Activated B cell treated with CpG ODN at 0.5 μM for 24 hours (primary cell): ENCODE measurements at places on chromosomes 1 and 21. TPM values are rescaled to one million over a fixed set of nuclear protein-coding genes. Genes with fewer than 3 reads are reported as not detected.
A peak's percentile ranks its signal among the peaks of the same experiment; 100 is the strongest.

- no peak overlapping the region for H3K4me3 ChIP-seq
- no peak for DNase-seq
- no peaks in the 10 kb centered on the region for H3K4me1 ChIP-seq
- no peak overlapping the region for H3K27ac ChIP-seq
- H3K27me3 ChIP-seq: peaks cover 11% of the 10 kb centered on the region
- no peaks in the 10 kb centered on the region for H3K36me3 ChIP-seq
Measured at GRCh38 chr1:227447531-227447990, 115.8 kb upstream of the ZNF678 start.

DNA sequence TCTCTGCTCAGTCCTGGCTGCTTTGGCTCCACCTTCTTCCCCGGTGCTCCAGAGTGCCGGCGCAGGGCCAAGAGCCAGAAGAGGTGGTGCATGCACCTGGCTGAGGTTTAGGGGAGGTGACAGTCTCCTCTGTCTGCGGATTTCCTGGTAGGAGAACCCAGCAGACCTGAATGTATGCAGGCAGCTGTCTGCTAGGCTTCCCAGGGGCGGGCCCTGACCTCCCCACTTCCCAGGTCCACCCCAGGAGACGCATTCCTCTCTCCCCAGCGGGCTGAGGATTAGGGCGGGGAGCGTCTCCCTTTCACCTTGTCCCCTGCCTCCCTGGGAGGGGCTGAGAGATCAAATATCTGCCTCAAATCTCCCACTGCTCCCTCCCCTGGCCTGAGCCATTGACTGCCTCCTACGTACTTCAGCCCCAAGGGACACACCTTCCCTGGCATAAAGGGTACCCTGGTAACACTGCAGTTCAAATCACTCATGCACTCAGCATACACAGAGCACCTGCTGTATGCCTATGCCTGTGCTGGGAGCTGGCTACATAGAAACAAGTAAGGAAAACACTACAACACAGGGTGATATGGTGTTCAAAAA is 27.5 kb downstream of the DMBX1 start:
- peaks cover 41% of the 10 kb centered on the region for H3K27me3 ChIP-seq
- no peak for DNase-seq
- no peaks in the 10 kb centered on the region for H3K36me3 ChIP-seq
- H3K4me3 ChIP-seq: no peak overlapping the region
- no peaks in the 10 kb centered on the region for H3K4me1 ChIP-seq
- H3K27ac ChIP-seq: no peak overlapping the region

GRCh38 chr21:35095859-35096291 is 46.8 kb upstream of the RUNX1 start:
- H3K4me3 ChIP-seq: no peak overlapping the region
- DNase-seq: no peak
- H3K4me1 ChIP-seq: no peaks in the 10 kb centered on the region
- no peak overlapping the region for H3K27ac ChIP-seq
- peaks cover 6% of the 10 kb centered on the region for H3K27me3 ChIP-seq

GRCh38 chr1:82273816-82274215 is 473.1 kb downstream of the ADGRL2 start:
- H3K36me3 ChIP-seq: no peaks in the 10 kb centered on the region
- H3K27me3 ChIP-seq: no peaks in the 10 kb centered on the region
- H3K4me1 ChIP-seq: no peaks in the 10 kb centered on the region
- H3K4me3 ChIP-seq: no peak overlapping the region

GRCh38 chr1:190658907-190659306 is 181.2 kb upstream of the BRINP3 start:
- no peak overlapping the region for H3K27ac ChIP-seq
- no peaks in the 10 kb centered on the region for H3K27me3 ChIP-seq
- H3K36me3 ChIP-seq: no peaks in the 10 kb centered on the region
- no peak overlapping the region for H3K4me3 ChIP-seq
- no peak for DNase-seq

DNA sequence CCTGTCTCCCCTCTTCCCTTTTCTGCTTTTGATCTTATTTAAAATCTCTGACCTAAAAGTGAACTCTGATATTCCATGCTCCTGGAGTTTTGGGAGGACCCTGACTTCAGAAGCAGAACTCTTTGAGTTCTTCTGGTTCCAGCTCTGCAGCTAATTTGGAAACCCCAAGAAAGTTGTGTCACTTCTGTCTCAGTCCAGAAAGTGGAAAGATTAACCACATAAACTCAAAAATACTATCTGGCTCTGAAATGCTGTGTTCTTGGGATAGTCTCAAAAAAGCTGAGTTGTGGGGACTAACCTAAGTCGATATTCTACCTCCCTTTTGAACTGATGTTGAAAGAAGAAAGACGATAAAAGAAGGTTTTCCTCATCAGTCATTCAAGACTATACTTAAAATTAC is 59.8 kb downstream of the ITPKB start:
- H3K4me1 ChIP-seq: peaks cover 99% of the 10 kb centered on the region
- peak overlapping the region; percentile 86 for H3K4me3 ChIP-seq
- H3K27me3 ChIP-seq: no peaks in the 10 kb centered on the region
- DNase-seq: no peak

- H3K36me3 ChIP-seq: no peaks in the 10 kb centered on the region
- H3K4me3 ChIP-seq: no peak overlapping the region
- peaks cover 11% of the 10 kb centered on the region for H3K27me3 ChIP-seq
- no peaks in the 10 kb centered on the region for H3K4me1 ChIP-seq
- no peak overlapping the region for H3K27ac ChIP-seq
Measured at GRCh38 chr1:214515544-214516433, 35.6 kb downstream of the PTPN14 start.

The NTNG1 gene
- total RNA-seq: 5.7 and 5.8 TPM in 2 replicates

The LIN28A gene
- total RNA-seq: not detected in 2 replicates

The RCSD1 gene
- 184 and 185 TPM in 2 replicates for total RNA-seq
